H9 (cell line): ENCODE measurements at places on chromosomes 12 and 14.

GRCh38 chr12:121575952-121576625, 4.7 kb downstream of the KDM2B start:
- DNase-seq: no peak

- DNase-seq: no peak
Measured at GRCh38 chr12:111728795-111729194, 37.9 kb upstream of the ALDH2 start.

DNA sequence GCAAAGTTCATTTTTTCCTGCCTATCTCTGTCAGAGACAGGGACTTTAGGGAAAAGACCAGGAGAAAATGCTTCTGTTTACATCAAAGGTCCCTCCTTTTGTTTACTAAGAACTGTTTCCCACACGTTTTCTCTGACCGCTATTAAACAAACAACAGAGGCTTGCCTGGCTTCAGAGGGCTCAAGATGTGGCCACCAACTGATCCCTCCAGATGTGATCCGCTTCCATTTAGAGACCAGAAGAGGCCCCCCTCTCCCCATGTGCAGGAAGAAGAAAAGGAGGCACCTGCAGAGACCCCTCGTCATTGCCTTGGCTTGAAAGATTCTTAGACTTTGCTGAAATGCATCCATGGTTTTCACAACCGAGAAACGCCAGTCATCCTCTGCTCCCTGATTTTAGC, 217.9 kb upstream of the PWP1 start:
- DNase-seq: no peak

- DNase-seq: peak; percentile 6
Measured at GRCh38 chr14:94476023-94476422, at the start of gene SERPINA9. Gene SERPINA9, minus strand, starts transcription at chr14:94476197. Its CDS starts 6,357 bp downstream, at chr14:94469840.

- no peak for DNase-seq
Measured at GRCh38 chr12:31952418-31952817, 6.8 kb upstream of the RESF1 start.

DNA sequence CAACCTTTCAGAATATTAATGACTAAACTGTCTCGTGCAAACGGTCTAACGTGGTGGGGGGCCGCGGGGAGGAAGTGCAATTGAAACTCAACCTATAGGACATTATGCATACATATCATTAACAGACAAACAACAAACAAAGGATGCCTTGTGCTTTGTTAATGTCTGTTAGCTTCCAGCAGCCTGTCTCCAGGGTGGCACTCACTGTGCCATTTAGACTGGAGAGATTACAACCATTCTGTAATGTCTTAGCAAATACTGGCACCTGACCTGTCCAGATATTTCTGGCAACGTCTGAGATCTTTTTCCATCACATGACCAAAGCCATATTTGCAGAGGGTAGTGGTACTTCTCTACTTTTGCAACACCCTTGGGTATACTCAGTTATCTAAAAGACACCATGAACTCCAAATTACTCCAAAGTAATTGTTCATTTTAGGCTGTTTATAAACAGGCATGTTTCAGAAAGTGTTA, 11.6 kb downstream of the BHLHE41 start:
- DNase-seq: no peak

- DNase-seq: no peak
Measured at GRCh38 chr14:83864106-83864505, 1665.8 kb upstream of the FLRT2 start.

DNA sequence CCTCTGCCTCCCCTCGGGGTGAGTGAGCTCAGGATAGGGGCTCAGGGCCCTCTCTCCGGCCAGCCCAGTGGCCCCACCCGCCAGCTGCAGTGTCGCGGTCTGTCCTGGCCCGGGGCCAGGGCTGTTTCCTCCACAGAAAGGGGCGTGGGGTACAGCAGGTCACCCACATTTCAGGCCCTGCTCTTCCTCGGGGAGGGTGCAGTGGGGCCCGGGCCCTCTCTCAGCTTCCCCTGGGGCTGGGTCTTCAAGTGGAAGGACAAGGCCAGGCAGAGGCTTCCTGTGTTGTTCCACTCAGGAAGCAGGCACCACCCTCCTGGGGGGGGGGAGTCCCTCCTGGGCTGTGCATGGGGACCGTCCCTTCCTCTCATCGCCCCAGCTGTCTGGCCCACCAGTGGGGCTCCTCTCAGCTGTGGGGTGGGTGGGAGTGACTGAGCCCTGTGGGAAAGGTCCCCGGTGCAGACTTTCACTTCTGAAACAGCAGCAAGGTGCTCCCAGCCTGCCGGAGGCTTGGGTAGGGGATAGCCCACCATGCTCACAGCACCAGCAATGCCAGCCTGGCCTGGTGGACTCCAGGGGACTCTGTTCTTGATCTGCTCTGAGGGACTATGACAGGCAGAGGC, 3.7 kb downstream of the GPR132 start:
- no peak for DNase-seq

DNA sequence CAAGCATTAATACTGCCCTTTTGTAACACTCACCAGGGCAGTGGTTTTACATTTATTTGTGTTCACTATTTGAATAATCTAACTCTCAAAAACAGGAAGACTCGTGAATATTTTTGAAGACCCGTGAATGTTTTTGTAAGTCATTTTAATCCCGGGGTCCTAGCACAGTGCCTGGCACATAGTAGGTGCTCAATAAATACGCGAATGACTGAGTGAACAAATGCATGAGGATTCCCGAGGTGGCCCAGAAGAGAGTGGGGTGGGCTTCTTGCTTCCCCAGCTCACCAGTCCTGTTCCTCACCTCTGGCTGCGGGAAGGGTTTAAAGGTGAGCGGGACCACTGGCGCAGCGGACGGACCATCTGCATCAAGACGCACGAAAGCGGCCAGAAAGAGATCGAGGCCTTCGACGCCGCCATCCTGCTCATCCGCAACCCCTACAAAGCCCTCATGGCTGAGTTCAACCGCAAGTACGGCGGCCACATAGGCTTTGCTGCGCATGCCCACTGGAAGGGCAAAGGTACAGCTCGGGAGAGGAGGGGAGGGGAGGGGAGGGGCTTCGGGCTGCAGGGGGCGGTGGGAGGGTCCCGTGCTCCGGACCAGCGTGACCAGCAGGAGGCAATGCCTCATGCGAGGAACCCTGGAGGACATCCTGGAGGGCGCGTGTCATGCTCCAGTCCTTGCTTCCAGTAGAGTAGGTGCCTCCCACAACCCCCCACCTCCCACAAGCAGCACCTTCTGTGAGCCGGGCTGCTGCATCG, 98.9 kb downstream of the CMKLR1 start:
- DNase-seq: peak; percentile 87

DNA sequence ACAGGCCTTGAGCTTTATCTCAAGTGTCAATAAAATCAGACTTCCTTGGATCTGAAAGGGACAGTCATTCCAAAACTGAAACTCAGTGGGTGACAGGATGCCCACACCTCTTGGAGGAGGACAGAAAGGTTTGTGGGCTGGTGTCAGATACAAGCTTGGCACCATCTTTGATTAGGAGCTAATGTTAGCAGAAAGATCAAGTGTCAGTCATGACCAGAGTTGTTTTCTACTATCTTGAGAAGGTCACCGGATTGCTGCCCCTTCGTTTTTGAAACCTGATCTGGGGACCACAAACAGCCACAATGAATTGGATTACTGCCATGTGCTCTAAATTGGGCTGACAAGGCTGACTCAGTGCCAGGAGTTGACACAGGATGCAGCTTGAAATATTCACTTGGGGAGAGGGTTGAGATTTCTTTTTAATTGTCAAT, 88.3 kb downstream of the OTOGL start:
- DNase-seq: no peak

GRCh38 chr14:65210118-65210821, 108.0 kb upstream of the MAX start:
- no peak for DNase-seq

- no peak for DNase-seq
Measured at GRCh38 chr12:111437816-111438454, 32.2 kb downstream of the SH2B3 start.

- no peak for DNase-seq
Measured at GRCh38 chr14:39733741-39734140, 301.5 kb upstream of the FBXO33 start.

DNA sequence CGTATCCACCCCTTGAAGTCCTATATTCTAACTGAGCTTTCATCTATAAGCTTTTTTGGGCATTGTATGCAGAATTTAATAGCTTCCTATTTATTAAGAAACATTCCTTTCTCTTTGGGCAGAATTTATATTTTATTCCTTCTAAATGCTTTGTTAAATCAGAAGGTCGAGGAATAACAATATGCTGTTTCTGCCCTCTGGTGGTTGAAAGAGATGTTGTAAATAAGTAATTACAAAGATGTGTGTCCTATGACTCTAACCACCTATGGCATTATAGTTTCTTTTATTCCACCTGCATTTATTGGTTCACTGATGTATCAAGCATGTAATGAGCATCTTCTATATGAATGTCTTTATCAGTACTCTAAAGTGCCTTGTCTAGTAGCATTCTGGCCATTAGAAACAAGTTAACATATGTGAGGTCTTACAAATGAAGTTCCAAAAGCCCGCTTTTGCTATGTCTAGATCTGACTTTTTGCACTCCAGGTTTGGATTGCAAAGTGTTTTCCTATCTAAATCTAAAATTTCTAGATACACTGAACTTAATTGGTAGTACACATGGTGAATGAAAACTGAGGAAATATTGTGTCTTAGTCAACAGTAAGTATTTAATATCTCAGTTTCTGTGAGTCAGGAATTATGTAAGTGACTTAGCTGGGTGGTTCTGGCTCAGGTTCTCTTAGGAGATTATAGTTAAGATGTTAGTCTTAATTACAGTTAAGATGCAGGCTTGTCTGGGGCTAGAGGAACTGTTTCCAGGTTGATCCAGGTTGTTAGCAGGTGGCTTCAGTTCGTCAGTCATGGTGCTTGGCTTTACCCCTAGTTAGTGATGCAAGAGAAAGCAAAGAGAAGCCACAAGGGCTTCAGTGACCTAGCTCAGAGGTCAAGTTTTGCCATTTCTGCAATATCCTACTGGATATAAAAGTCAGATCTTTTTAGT, 57.5 kb downstream of the PLEKHA5 start:
- no peak for DNase-seq

GRCh38 chr14:24389226-24389848, 9.5 kb upstream of the NYNRIN start:
- DNase-seq: no peak

- DNase-seq: peak; percentile 63
Measured at GRCh38 chr14:26730929-26731618, 133.2 kb upstream of the NOVA1 start.

- no peak for DNase-seq
Measured at GRCh38 chr12:76341436-76342030, 6.7 kb downstream of the BBS10 start.

DNA sequence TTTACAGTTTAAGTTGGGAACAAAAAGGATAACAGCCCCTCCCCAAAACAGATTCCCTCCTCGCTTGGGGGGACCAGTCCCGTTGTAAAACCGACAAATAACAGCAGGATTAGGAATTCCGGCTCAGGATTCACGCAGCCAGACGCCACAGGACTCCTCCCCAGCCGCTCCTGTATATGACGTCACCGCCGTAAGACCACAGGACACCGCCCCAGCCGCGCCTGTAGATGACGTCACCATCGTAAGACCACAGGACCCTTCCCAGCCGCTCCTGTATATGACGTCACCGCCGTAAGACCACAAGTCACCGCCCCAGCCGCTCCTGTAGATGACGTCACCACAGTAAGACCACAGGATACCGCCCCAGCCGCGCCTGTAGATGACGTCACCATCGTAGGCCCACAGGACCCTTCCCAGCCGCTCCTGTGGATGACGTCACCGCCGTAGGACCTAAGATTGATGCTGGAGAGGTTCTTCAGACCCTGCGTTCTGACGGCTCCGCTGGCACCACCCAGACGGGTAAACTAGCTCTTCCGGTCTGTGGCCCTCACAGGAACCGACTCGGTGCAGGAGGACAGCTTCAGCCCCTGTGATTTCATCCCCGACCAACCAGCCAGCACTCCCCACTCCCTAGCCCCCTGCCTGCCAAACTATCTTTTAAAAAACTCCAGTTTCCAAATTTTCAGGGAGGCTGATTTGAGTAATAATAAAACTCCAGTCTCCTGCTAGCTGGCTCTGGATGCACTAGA, 43.9 kb upstream of the FBRSL1 start:
- DNase-seq: peak; percentile 93

DNA sequence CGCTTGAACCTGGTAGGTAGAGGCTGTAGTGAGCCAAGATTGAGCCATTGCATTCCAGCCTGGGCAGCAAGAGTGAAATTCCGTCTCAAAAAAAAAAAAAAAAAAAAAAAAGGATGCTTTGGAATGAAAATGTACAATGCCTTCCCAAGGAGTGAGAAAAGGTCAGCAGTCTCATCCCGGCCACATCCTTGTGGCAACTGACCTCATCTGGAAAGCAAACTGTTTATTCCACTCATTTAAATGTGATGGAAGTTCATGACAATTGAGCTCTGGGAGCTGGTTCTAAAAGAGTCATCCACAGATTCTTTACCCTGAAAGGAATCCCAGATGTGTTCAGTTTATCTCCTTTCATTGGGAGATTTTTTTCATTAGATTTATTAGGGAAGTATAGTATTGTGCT, 19.4 kb upstream of the LIMA1 start:
- DNase-seq: no peak

DNA sequence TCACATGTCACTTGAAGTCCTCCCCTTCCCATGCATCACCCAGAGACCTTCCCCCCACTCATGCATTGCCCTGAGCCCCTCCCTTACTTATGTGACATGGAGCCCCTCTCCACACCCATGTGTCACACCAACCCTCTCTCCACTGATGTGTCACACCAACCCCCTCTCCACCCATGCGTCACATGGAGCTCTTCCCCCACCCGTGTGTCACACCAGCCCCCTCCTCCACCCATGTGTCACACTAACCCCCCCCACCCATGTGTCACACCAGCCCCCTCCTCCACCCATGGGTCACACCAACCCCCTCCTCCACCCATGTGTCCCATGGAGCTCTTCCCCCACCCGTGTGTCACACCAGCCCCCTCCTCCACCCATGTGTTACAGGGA, 30.4 kb downstream of the RTL1 start:
- DNase-seq: no peak

DNA sequence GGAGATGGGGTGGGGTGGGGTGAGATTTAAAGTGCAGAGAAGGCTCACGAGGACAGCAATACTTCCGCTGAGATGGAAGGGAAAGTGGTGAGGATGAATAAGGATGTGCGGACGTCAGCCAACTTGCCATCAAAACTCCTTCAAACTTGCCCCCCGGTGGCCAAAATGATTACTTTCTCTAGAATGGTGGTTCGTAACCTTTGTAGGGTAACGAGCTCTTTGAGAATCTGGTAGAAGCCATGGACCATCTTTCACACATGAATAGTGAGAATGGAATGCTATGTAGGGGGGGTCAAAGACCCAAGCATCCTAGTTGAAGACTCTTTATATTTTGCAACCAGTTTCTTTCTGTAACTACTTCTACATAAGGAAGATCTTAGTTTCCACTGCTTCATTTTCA, 245.9 kb upstream of the DDHD1 start:
- peak; percentile 44 for DNase-seq

GRCh38 chr14:56414236-56414635, 165.4 kb upstream of the TMEM260 start:
- no peak for DNase-seq
